ENCODE measurements at places on chromosomes 16 and 17.
A peak's percentile ranks its signal among the peaks of the same experiment; 100 is the strongest.

- DNase-seq = no peak
These were observed 22.3 kb downstream of the BAIAP2 start for GRCh38 chr17:81057079-81057730.

DNA sequence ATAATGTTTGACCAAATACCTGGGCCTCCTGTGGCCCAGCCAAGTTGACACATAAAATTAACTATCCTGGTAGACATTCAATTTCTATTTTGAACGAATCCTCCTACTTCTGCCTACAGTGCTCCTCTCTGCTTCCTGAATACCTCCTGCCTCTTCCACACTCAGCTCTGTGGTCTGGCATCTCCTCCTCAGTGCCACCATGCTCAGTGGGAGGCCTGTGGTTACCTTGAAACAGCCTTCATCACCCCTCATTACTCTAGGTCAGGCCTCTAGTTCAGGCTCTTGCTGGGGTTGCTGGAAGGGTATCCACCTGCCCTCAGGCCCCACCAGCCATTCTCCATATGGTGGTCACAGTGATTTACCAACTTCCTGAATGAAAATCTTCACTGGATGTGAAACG lies 5.1 kb downstream of the LYRM9 start:
- DNase-seq = no peak

DNA sequence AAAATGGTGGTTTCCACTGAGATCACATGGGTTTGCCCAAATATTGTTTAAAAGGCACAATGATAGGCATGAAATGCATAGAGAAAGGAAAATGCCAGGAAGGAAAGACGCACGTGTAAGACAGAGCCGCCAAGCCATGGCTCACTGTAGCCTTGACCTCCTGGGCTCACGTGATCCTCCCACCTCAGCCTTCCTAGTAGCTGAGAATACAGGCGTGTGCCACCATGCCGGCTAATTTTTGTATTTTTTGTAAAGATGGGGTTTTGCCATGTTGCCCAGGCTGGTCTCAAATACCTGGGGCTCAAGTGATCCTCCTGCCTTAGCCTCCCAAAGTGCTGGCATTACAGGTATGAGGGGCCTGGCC lies 4.0 kb downstream of the BHLHA9 start:
- no peak for DNase-seq

GRCh38 chr17:31752584-31752983 lies 106.5 kb downstream of the COPRS start:
- DNase-seq = no peak

DNA sequence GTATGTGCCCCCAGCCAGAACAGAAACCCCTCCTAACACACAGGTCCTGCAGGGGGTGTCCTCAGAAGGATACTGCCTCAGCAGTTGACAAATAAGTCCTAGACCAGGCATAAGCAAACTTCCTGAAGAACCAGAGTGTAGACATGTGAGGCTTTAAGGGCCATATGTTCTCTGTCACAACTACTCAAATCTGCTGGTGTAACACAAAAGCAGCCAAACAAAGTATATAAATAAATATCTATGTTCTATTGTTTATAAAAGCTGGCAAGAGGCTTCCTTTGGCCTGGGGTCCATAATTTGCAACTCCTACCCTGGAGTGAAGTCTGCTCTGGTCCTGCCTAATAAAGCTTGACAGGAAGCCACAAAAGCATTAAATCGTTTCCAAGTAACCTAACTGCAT lies 9.9 kb downstream of the FAM83G start:
- DNase-seq = no peak

DNA sequence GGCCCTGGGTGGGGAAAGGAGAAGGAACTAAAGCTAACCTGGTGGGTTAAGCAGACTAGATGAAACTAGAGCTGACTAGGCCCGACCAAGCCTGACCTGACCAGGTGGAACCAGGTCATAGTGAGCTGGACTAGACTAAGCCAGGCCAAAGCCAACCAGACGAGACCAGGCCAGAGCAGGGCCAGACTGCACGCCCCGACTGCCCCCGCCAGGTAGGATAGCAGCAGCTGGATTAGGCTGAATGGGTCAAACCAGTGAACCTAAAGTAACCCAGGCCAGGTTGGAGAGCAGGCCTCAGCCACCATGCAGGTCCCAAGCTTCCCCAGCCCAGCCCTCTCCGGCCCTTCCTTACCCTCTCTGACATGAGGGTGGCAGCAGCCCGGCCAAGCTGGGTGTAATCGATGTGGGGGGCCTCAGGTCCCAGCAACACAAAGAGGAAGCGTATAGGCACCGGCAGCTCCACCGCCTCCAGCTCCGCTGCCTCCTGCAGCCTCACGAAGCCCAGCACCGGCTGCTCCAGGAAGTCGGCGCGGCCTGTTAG lies 9.1 kb downstream of the SLC4A1 start:
- DNase-seq = no peak

DNA sequence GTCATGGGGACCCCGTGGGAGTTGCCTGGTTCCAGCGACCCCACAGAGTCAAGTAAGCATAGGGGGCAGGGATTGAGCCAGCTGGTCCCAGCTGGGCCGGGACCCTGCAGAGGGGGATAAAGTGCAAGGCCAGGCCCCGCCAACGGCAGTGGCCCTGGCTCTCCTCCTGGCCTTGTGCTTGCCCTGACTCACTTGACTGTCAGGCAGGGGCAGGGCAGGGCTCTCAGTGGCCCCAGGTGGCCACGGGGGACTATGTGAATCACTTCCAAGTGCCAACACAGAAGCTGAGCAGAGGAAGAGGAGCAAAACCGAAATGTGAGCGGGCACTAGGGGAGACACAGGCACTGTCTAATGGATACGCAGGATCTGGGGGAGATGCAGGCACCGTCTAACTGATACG lies 21.6 kb upstream of the NCBP3 start:
- no peak for DNase-seq

DNA sequence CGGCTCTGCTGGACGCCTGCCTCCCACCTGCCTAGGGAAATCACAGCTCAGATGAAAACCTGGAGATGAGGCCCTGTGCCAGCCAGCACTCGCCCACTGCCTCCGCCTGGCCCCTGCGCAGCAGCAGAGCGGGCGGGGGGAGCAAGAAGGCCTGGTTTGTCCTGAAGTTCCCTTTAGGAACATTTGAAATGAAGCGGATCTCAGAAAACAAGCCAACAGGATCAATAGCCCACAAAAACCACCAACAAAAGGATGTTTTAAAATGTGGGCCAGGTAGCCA lies 48.0 kb downstream of the RBFOX3 start:
- no peak for DNase-seq

DNA sequence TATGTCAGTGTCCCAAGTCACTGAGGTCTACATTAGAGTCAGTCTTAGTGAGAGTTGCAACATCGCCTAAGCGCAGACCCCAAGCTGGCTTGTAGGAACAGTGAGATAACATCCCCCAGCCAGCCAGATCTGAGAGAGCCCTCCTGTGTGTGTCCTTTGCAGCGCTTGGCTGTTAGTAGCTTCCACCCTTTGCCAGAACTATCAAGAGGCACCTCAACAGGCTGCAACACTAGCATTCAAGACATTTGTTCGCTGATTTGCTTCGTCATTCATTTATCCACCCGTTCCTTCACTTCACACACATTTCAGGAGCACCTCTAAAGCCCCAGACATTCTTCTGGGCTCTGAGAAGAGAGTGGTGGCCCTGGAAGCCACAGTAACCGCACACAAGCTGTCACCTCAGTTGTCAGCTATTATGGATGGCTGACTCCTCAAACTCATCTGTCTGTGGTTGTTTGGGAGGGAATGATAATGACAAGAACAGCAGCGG lies 289.6 kb downstream of the WWOX start:
- no peak for DNase-seq

DNA sequence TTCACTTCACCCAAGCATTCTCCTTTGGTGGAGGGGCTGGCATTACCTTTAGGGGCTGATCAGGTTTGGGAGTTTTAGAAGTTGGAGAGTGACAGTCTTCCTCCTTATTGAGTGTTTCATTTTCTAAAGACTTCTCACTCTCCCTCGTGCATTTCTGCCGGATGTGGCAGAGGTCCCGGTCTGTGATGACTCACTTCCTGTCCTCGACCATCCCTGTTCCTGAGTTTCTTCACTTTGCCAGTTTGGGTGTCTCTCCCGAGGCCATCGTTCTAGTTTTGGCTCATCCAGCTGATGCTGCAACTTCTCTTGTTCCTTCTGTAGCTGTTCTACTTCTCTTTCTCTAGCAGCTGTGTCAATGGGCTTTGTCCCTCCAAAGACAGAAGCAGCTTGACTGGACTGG lies 104.3 kb downstream of the PHKB start:
- no peak for DNase-seq

DNA sequence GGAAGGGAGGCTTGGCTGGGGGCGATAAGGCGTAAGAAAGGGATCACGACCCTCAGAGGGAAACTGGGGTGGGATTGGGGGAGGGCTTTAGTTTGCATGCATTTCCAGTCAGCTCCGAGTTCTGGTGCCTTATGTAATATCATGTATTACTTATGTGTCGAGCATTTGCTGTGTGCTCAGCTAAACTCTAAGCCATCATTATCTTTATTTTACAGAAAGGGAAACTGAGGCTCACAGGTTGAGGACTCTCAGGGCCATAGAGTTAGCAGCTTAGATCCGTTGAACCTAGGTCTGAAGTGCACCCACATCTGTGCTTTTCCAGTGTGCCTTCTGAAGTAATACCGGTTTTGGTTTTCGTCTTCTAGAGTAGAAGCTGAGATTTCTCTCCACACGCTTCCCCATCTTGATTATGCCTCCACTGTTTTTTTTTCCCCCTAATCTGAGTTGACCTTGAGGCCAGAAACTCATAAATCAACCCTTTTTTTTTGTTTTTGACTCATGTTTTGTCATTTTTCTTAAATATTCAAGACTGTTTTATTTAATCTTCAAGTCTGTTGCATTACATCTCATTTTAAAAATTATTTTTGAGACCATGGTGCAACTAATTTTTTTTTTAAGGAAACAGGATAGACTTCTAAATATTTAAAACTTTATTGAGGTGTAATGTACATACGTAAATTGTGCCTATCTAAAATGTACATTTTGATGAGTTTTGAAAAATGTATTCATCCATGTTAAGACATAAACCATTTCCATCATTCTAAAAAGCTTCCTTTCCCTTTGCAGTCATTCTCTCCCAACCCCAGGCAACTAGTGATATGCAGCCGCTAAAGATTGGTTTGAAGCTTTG lies 741 bp downstream of the CYB5B start:
- DNase-seq = no peak

- no peak for DNase-seq
These were observed 4.3 kb upstream of the AKAP1 start for GRCh38 chr17:57080718-57081117.

- DNase-seq = no peak
These were observed 171.8 kb downstream of the PRKCA start for GRCh38 chr17:66474258-66474657.

- DNase-seq = no peak
These were observed 54.8 kb downstream of the MGAT5B start for GRCh38 chr17:76922967-76923366.

DNA sequence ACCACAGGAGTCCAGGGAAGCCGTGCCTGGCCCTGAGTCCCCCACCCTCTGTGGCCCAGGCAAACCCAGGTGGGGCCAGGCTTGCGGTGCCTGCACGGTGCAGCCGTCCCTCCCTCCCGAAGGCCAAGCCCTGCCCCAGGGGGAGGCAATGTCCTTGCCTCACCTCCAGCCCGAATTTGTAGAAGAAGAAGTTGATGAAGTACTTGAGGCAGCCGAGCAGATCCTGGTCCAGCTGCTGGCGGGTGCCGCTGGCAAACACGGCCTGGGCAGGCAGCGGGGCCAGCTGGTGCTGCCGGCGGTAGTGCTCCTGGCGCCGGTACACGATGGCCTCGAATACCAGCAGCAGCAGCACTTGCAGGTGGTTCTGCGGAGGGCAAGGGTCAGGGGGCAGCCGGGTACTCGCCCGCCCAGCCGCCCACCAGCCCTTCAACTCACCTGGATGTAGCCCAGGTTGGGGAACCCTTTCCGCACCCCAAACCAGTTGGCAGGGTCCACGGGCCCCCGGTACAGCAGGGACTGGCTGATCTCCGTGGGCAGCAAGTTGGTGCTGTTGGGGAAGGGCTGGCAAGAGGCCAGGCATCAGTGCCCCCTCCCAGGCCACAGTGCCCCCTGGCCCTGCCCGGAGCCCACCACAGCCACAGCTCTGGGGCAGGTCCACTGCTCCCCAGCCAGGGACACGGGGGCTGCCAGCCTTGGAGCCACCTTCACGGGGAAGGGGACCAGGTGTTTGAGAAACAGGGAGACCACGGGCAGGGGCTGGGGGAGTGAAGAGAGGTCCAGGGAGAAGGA lies 26.1 kb downstream of the CTU2 start:
- DNase-seq = no peak

DNA sequence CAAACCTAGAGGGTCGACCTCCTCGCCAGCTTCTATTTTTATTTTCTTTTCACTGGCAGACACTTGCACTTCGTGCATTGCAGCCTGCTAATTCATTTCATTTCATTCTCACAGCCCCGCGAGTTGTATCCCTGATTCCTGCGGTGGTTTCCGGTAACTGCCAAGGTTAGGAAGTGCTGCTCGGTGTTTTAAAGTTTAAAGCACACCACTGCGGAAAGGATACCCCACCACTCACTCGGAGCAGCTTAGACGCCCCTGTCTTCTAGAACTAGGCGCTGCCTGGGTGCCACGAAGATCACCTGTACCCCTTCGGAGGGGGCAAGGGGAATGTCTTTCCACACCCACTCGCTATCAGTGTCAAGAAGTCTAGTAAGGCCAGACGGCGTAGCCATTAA lies 509 bp downstream of the CNEP1R1 start:
- no peak for DNase-seq

- no peak for DNase-seq
These were observed 4.5 kb downstream of the CCR7 start for GRCh38 chr17:40560592-40561293.

GRCh38 chr17:49798182-49798581 lies 9.7 kb downstream of the KAT7 start:
- no peak for DNase-seq

GRCh38 chr16:23506606-23506994 lies 3.7 kb downstream of the GGA2 start:
- DNase-seq = no peak

DNA sequence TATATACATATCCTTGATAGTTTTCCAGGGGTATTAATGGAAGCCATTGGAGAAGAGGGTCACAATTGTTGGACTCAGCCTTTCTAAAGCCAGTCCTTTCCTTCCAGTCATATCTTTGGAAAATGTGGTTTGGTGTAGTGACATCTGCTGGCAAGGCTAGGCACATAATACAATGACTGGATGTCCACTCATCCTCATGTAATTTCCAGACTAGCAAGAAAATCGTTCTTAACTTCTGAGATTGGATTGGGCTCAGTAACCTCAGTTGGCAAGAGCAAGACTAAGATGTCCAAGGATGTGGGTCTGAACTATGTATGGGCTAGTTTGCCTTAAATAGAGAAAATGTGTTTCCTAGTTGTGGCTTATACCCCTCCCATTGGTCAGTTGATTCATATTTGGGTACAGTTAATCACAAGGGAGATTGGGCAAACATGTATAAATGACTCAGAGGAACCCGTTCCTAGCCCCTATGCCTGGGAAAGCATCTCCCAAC lies 8.7 kb upstream of the KAT7 start:
- DNase-seq = peak; percentile 18

GRCh38 chr16:89320782-89321501 lies 103.4 kb downstream of the ZNF778 start:
- DNase-seq = no peak

- no peak for DNase-seq
These were observed 4.1 kb upstream of the FAAP100 start for GRCh38 chr17:81556175-81556691.

All from NCI-H748 treated with DMSO at 0.1 percent for 48 hours (cell line).